Cerebellar cortex (tissue), 1 donor: ENCODE measurements at places on chromosomes 2 and 18.
A peak's percentile ranks its signal among the peaks of the same experiment; 100 is the strongest.

DNA sequence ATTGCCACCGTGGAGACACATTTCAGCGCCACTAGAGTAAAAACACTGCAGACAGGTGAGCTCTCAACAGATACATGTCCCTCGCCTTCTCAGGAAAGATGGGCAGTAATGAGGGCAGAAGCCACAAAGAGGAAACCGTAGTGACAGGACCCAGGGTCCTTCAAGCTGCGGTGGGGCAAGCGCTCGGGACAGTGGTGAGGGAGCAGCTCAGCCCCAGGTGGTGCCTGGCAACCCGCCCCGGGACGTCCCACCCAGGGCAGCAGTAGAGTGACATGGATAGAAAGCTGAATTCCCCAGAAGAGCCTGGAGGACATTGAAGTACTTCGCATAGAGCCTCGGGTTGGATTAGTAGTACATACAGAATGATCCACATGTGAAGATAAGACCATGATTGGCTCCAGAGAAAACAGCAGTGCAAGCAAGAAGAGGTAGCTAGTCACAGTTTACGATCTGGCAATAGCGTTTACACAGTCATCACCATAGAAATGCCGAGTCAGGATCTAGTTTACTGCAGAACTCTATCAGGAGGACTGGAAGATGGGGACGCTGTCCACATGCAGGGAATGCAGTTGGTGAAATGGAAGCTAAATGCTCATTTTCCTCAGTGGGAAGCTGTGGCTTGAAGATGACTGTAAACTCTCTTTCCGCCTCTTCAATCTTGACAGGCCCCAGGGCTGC is 37.4 kb upstream of the ALPP start:
- DNase-seq: no peak

DNA sequence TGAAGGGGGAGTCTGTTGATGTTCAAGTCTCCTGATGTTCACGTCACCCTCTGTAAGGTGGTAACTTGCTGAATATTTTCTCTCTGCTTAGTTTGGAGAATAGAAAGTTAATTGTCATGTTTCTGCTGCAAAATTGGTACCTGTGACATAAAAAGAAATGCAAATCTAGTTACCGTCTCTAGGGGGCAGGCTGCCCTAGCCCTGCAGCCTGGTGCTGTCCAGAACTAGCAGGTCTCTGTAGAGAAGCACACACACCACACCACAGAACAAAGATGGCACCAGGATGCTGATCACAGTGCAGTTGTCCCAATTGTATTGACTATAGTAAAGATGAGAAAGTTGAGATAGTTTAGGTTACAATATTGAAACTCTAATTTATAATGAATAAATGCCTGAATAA is 47.0 kb downstream of the SLC9A4 start:
- DNase-seq: peak; percentile 9

GRCh38 chr2:46367286-46367685 is 70.1 kb downstream of the EPAS1 start:
- DNase-seq: peak; percentile 76

- no peak for DNase-seq
Measured at GRCh38 chr2:144389930-144390311, 130.0 kb downstream of the ZEB2 start.

- no peak for DNase-seq
Measured at GRCh38 chr2:169107645-169108044, 38.3 kb downstream of the DHRS9 start.

- DNase-seq: no peak
Measured at GRCh38 chr2:146701183-146701582, 1143.6 kb upstream of the ACVR2A start.

GRCh38 chr18:75581336-75582131 is 154.0 kb upstream of the SMIM21 start:
- no peak for DNase-seq

DNA sequence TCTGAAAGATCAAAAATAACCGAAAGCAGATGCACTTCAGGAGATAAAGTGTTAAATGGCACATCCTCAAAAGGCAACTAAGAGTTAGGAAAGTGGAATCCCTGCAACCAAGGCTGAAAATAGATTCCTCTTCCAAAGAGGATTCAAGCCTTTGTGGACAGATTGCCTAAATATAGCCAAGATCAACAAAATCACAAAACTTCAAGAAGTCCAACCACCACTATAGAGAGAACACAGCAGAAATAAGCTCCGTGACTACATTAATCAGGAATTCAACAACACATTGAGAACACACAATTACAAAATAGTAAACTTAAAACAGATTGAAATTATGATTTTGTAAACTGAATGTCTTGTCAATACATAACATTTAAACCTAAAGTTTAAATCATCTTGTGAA is 165.7 kb downstream of the LNPK start:
- no peak for DNase-seq

DNA sequence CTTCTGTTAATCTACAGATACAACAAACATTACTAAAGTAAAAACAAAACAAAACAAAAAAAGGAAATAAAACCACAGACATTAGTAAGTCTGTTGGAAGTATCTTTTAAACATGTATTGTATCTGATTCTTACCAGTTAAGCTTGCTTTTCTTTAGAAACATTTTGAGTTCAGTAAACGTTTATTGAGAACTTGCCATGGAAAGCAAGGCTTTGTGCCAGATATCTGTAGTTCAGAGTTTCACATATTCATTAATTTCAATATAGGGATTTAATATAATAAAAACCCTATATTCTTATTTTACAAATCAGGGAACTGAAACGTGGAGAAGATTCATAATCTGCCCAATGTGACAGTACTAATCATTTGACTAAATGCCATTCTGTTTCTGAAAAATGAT is 1101.0 kb upstream of the GYPC start:
- no peak for DNase-seq

- no peak for DNase-seq
Measured at GRCh38 chr2:10520154-10520553, 72.0 kb upstream of the ODC1 start.

- peak; percentile 28 for DNase-seq
Measured at GRCh38 chr2:144004742-144005141, 515.2 kb downstream of the ZEB2 start.

DNA sequence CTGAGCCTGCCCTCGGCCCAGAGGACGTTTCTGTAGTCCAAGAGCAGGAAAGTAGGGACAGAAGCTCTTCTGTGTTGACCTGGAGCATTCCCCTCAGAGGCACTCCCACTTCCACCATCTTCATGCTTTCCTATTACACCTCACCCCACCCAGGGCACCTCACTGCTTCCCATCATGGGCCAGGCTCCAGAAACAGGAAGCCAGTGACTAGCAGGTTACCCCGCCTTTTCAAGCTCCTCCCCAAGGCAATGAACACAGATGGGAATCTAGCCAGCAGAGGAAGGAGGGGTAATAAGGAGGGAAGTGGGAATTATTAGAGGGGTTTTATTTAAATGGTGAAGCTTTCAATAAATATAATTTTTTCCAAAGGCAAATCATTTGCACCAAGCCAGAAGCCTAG is 308.8 kb upstream of the MGAT5 start:
- DNase-seq: no peak

GRCh38 chr2:128790541-128791001 is 471.9 kb upstream of the HS6ST1 start:
- no peak for DNase-seq

- DNase-seq: no peak
Measured at GRCh38 chr2:164868563-164869419, 27.2 kb upstream of the COBLL1 start.
